Posterior cingulate gyrus (tissue), 11 donors: ENCODE measurements at places on chromosomes 13 and 19.

DNA sequence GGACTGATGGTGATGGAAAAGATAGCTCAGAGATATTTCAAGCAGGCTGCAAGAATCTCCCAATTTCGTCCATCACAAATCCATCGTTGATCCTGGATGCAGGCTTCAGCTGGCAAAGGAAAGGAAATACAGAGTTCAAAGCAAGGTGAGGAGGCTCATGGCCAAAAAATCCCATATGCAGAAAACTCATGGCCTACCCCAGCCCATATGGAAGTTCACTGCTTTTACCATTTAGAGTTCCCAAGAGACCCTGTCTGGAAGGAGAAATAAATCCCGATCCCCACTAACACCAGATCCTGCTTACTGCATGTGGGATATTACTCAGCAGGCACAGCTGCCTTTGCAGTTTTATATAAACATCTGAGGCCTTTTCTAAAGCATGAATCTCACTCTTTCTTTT lies 412.9 kb upstream of the SPRY2 start:
- DNase-seq = no peak

DNA sequence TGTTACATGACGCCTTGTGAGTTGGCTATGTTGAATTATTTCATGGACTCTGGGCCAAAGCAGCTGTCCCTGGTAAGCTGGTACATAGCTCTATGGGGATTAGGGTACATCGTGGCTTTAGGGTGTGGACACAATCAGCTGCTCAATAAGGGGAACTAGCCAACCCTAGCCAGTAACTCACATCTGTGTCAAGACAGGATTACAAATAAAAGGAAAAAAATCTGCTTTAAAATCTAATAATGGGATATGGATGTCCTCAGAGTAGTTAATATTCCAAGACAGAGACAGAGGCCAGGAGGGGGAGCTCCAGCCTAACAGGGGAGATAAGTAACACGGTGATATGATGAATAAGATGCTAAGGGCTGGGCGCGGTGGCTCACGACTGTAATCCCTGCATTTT lies 21.1 kb upstream of the ZNF766 start:
- DNase-seq = peak; percentile 15

- no peak for DNase-seq
Observed at GRCh38 chr13:100680131-100680530, 5.5 kb upstream of the TMTC4 start.

- peak; percentile 92 for DNase-seq
Observed at GRCh38 chr19:2032296-2032941, 16.9 kb upstream of the BTBD2 start.

GRCh38 chr19:57302727-57303401 lies 17.4 kb upstream of the ZNF543 start:
- DNase-seq = no peak

- no peak for DNase-seq
Observed at GRCh38 chr19:46841458-46842083, 9.1 kb downstream of the AP2S1 start.

- no peak for DNase-seq
Observed at GRCh38 chr13:77349365-77349764, 22.5 kb upstream of the MYCBP2 start.

GRCh38 chr19:19459073-19459472 lies 53.6 kb downstream of the GATAD2A start:
- DNase-seq = no peak

DNA sequence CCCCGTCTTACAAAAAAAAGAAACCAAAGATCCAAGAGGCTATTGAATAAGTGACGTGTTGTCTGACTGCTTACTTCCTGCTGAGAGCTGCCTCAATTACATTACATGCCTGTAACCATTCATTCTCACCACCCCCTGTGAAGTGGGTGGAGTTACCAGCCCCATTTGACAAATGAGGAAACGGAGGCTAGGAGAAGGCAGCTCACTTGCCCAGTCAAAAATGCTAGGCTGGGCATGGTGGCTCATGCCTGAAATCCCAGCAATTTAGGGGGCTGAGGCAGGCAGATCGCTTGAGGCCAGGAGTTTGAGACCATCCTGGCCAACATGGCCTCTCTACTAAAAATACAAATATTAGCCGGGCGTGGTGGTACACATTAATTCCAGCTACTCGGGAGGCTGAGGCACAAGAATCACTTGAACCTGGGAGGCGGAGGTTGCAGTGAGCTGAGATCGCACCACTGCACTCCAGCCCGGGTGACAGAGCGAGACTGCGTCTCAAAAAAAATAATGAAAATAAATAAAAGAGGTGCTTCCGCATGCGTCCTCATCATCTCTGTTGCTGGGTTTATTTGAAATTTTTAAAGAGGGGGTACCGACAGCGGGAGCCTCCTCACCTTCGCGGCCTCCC lies 499 bp downstream of the LSM7 start:
- DNase-seq = no peak

- no peak for DNase-seq
Observed at GRCh38 chr19:30806311-30806710, 434.1 kb downstream of the ZNF536 start.

DNA sequence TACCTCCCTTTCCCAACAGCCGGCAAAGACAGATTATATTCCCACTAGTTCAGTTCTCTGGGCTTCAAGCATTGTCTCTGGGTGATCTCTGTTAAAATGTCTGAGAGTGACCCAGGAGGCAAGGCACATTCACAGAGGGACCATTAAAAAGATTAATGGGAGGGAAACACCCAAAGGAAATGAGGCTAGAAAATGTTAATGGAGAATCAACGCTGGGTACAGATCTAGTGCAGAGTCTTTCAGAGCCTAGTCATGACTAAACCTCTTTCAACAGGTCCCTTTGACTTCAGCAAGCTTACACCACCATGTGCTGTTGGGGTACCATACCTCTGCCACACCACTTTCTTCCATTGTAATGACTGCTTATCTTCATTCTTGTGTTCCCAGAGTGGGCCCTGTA lies 358.6 kb downstream of the DCT start:
- no peak for DNase-seq

DNA sequence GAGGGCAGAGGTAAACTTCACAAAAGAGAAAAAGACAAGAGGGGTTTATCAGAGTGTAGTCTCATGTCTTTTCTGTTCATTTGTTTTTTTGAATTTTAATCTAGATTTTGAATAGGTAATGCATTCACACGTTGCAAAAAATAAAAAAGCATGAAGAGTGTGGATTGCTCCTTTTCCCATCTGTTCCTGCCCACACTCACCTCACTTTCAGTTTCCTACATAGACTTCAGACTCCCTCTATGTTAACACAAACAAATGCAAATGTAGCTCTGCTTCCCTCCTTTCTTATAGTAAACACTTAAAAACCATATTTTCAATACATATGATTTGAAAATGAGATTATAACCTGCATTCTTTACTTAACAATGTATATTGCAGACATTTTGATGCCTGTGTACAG lies 20.3 kb downstream of the TNFSF13B start:
- DNase-seq = no peak

DNA sequence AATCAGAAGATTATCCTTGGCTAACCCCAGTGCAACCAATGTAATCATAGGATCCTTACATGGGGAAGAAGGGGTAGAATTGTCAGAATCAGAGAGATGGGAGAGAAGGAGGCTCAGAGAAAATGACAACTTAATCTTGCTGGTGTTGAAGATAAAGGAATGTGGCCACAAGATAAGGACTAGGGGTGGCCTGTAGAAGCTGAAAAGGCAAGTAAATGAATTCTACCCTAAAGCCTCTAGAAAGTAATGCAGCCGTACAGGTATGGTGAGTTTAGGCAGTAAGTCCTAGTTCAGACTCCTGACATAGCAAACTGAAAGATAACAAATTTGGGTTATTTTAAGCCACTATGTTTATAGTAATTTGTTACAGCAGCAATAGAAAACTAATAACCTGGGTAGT lies 718.5 kb downstream of the SLITRK6 start:
- no peak for DNase-seq

- no peak for DNase-seq
Observed at GRCh38 chr19:55927991-55928390, 4.1 kb downstream of the NLRP13 start.

- no peak for DNase-seq
Observed at GRCh38 chr13:36359301-36359950, 13.2 kb upstream of the SPART start.

GRCh38 chr19:16594131-16594586 lies 21.9 kb upstream of the SLC35E1 start:
- DNase-seq = no peak

- DNase-seq = no peak
Observed at GRCh38 chr19:32101206-32101605, 244.2 kb upstream of the ZNF507 start.

- DNase-seq = no peak
Observed at GRCh38 chr19:41813911-41814310, 17.5 kb downstream of the CEACAM3 start.

GRCh38 chr13:113670541-113670940 lies 3.5 kb downstream of the GRK1 start:
- no peak for DNase-seq

DNA sequence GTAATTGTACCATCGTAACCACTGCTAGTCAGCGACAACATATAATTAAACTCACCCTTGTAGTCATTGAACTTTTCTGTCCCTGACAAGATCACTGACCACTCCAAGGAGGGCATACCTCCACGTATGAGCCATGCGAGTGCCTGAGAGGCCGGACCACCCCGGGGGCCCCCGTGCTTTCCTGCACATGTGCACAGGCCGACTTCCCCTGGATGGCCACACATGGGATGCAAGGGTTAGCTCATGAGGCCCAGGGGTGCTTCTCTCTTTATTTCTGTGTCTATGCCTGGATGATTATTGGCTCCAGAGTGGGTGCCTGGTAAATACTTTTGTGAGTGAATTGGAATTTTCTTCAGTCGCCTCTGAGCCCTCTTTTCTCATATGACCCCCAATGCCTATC lies 82.8 kb upstream of the ZNF536 start:
- DNase-seq = no peak

GRCh38 chr19:10388957-10389356 lies 8.6 kb upstream of the TYK2 start:
- peak; percentile 97 for DNase-seq
